ENCODE measurements at places on chromosomes 1 and 21.

DNA sequence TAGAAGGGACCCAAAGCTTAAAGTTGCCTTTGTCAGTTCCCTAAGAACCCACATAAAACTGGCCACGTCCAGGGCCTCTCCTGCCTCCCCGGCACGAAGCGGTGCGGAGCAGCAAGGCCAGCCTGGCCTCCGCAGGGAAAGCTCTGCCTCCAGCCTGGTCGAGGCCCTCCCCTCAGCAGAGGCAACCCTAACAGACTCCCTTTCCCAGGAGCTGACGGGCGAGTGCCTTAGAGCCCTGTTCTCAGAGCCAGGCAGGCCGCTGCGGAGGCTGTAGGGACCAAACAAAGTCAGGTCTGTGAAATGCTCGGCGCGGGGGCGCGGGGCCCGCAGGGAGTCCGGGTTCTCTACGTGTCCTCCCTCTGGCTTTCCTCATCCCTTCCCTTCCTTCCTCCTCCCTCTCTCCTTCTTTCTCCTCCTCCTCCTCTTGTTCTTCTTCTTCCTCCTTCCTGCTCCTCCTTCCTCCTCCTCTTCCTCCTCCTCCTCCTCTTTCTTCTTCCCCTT lies 40.7 kb downstream of the RIPK4 start:
- no peak for DNase-seq

- no peak for DNase-seq
These were observed 72.8 kb upstream of the NR5A2 start for GRCh38 chr1:199954699-199955098.

GRCh38 chr1:40315795-40316594 lies 1.1 kb downstream of the COL9A2 start:
- DNase-seq: peak; percentile 18

- no peak for DNase-seq
These were observed 6.4 kb downstream of the FCRL2 start for GRCh38 chr1:157770442-157771043.

DNA sequence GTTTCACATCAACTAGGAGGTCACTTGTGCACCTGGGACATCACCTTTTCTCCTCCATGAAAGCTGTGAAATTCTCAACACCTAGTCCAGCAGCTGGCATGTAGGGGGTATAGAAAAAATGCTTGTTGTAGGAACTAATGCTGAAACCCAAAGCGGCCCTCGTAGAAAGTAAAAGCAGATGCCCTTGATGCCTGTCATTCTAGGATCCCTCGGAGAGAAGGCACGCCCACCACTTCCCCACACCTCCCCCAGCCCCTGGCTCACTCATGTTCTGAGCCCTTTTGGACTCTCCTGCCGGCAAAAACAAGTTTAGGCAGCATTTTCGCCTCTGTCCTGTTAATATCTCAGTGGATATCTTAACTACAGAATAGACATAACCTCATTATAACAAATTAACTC lies 36.5 kb downstream of the RIPK4 start:
- no peak for DNase-seq

GRCh38 chr1:80384083-80384830 lies 1377.7 kb upstream of the ADGRL4 start:
- no peak for DNase-seq

GRCh38 chr1:212760126-212760823 lies 31.3 kb downstream of the NSL1 start:
- peak; percentile 10 for DNase-seq

- no peak for DNase-seq
These were observed 38.8 kb upstream of the RGS8 start for GRCh38 chr1:182723200-182723599.

GRCh38 chr1:208988811-208989222 lies 594.7 kb upstream of the CAMK1G start:
- DNase-seq: peak; percentile 7

GRCh38 chr1:28928314-28928941 lies 14.1 kb downstream of the EPB41 start:
- peak; percentile 21 for DNase-seq

GRCh38 chr1:5580926-5581325 lies 411.3 kb downstream of the NPHP4 start:
- DNase-seq: no peak

DNA sequence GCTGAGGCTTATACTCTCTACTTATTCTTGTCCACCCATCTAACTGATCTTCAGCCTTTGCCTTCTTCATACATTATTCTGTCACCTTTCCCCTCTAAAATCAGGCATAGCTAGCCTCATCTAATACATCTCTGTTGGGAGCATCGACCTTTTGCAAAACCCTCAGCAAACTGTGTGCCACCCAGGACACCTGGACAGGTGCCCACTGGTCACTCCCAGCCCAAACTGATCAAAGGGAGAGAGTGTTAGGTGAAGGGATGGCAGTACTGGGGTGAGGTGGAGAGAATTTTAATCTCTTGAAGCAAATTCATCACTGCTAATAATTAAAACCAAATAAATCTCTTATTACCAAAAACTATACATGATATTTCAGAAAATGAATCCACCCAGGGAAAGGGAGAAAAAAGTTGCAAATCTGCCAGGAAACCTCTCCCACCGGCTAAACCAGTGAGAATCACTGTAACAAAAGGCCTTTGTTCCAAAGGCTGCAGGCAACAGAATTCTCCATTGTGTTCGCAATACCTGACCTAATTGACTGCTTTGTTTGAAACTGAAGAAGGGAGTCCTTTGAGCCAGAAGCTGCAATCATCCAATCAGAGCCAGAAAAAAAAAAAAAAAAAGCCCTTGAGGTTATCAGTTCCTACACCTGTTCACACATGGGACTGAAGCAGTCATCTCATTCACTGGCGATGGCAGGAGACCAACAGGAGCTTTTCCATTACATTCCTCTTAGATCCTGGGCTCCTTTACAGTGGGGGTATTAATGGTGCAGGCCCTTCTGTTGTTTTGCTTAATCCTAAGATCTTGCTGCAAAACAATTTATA lies 172.6 kb downstream of the APP start:
- no peak for DNase-seq

- no peak for DNase-seq
These were observed 37.4 kb upstream of the SLC30A1 start for GRCh38 chr1:211616231-211616964.

DNA sequence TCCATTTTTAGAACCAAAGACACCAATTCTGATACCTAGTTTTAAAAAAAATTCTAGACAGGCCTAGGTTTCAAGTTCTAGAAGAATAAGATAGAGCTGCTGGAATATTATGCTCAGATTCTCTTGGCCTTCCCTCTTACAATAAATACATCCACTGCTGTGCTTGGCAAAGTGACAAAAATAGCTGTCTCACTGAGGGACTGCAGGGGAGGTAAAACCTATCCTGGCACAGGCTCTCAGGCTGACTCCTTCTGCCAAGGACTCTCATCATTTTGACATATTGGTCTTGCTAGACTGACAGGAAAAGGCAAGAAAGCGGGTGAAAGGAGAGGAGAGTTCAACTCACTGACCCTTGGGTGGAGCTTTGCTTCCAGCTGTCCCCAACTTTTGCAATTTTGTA lies 197.0 kb upstream of the LHX8 start:
- no peak for DNase-seq

GRCh38 chr1:183585038-183585437 lies 5.2 kb downstream of the NCF2 start:
- DNase-seq: no peak

DNA sequence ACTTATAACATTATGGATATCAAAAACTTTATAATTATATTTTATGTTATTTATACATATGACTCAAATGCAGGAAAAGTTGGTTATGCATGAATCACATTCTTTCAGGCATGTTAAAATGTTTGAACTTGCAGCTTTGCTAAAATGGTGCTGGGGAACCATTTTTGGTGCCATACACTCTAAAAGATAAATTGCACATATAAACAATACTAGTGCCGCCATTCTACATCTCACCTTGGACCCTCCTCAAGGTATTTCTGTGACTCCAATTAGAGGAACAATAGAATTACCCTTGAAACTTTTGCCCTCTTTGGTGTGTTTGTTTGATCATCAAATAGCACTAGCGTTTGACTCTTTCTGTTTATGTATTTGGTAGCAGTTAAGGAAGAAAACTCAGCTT lies 997 bp downstream of the PRKACB start:
- peak; percentile 35 for DNase-seq

- no peak for DNase-seq
These were observed 14.0 kb upstream of the PABPC4 start for GRCh38 chr1:39590546-39590945.

- DNase-seq: no peak
These were observed 108.3 kb downstream of the POU2F1 start for GRCh38 chr1:167328816-167329483.

GRCh38 chr1:155872527-155872926 lies 13.2 kb downstream of the SYT11 start:
- no peak for DNase-seq

DNA sequence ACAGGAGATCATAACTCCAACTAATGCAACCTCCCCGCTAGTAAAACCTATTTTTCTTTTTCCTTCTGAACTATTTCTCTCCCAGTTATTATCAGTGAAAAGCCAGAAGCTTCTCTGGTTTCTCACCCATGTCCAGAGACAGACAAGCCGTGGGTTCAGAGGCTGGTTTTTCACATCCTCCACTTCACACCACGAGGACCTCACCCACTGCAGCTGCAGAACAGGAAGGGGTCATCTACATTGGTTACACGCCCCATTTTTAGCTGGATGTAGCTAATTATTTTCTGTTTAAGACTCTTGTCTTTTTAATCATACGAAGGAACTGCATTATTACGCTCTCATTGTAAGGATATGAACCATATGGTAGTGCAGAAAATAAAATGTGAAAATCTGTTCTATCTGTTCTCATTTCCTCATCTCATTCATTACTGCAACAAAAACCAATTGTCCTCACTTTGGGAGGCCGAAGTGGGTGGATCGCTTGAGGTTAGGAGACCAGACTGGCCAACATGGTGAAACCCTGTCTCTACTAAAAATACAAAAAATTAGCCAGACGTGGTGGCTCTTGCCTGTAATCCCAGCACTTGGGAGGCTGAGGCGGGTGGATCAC lies 39.1 kb upstream of the CLDN14 start:
- DNase-seq: no peak

DNA sequence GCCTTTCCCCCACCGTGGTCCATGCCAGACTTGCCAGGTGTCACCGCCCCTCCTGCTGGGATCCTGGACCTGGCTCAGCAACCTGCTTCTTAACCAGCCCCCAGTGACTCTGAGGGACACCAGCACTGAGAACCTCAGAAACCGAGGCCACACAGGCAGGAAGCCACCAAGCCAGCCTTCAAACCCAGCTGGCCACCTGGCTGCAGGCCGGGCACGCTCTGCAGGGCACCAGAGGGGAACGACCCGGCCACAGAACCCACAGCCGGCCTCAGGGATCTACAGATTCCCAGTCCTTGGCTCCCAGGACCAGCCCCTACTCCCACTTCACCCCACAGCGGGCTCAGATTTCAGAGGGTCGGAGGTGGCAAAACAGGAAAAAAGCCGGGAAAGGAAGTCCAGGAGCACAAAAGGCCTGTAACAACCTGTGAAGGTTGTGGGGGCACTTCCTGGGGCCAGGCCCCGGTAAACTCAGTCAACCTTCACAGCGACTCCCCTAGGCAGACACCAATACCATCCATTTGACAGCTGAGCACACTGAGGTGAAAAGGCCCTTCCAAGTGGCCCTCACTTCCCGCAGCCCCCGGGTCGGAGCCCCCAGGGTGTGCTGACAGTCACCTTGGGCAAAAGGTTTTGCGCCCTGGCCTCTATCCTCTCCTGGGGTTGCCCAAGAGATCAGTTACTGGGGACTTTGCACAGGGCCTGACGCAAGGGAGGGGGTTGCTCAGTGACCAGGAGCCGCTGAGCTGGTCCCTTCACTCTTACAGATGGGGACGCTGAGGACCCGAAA lies 14.1 kb downstream of the RUNX3 start:
- DNase-seq: no peak

DNA sequence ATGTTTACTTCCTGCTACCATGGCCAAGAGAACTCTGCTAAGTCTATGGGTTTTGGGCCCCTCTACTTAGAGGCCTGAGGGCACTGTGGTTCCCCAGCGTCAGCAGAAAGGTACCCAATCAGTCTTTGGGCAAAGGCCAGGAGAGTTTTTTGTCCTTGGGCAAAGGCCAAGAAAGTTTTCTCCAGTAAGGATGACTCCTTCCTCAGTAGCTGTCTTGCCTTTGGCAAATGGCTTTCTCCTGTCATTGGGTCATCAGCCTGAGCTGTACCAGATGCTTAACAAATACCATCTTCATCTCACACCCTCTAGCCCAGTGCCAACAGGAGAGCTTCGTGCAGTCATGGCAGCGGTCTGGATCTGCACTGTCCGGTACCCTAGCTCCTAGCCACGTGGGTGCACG lies 199.3 kb upstream of the TMEM51 start:
- DNase-seq: no peak

DNA sequence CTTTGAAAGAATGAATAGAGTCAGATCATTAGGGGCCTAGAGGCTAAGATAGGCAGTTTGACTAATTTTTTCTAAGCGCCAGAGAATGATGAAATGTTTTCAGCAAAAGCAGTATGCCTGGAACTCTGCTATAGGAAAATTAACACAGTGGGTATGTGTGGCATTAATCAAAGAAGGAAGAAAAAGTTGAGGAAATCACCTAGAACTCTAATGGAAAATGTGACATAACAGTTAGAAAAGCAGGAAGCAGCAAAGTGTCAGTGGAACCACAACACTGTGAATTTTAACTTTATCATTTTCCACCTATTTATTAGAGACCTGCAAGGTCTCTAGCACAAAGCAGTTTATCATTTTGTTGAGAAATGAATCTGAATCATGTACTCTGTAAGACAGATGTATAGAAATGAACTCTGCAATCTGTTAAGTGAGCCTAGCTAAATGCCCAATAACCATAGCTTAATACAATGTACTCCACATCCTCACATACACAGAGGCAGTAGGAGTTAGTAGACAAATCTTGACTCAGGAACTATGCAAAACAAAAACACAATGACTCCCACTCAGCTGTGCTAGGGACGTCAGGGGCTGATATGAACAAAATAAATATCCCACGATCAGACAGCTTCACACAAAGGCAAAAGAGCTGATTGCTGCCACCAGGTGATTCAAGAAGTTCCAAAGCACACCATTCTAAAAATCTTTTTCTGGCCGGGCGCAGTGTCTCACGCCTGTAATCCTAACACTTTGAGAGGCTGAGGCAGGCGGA lies 500.7 kb upstream of the NFIA start:
- DNase-seq: no peak

DNA sequence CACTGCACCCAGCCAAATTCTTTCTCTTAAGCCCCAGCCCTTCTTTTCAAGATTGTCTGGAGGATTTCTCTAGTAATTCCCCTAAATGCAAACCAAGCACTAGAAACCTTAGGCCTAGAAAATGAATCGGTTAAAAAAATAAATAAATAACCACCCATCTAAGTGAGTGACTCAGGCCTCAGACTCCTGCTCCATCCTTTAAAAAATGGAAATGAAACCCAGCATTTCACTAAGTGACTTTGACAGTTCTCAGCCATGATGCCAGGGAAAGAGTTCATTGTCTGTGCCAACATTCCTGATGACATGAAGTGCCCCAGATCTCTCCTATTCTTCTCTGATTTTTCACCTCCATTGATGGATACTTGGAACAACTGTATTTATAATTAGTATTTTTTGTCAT lies 415.2 kb upstream of the DAB1 start:
- DNase-seq: no peak
